ENCODE measurements at places on chromosomes 13 and 19.
A peak's percentile ranks its signal among the peaks of the same experiment; 100 is the strongest.

GRCh38 chr13:91355099-91355825, 7.8 kb downstream of the MIR17HG start:
- no peak for DNase-seq

DNA sequence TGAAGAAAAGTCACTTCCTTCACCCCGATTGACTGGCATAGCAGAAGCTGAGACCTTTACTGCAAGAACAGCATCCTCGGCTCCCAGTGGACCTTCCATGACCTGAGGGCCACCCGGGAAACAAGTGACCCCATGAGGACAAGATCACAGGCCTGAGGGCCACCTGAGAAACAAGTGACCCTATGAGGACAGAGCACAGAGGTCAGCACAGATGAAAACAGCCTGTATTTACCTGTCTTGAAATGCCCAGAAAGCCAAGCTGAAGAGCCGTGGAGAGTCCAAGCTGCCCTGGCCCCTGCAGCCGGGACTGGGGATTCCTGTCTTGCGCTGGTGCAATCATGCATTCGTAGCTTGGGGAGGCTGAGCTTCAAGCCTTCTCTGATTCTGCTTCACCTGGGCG, 114.2 kb upstream of the SPACA7 start:
- DNase-seq = no peak

DNA sequence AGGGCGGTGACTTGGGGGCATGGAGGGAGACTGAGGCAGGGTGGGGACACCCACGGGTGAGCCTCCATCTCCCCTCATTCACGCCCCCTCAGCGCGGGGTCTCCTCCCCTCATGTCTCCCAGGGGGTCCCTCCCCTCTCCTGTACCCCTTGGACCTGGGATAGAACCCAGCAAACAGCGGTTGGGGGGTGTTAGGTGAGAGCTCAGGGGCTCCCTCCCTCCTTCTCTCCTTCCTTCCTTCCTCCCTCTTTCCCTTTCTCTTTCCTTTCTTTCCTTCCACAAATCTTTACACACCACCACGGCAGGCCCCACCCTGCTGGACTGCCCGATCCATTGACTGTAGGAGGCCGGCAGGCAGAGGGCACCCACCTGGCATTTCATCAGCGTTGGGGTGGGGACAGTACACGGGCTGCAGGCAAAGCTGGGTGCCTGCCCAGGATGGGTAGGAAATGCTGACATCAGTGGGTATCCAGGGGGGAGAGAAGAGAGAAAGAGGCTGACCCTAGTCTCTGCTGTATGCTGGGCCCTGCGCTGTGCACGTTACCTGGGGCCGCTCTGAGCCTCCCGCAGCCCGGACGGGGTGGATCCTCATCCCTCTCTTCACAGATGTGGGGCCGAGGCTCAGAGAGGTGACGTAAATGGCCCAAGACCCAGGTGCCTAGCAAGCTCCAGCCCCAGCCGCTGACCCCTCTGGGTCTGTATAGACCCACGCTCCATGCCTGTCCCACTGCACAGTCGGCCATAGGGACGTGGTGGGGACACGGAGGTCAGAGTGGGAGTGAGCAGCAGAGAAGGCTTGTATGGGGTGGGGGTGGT, 3.5 kb downstream of the SSC5D start:
- DNase-seq = no peak

DNA sequence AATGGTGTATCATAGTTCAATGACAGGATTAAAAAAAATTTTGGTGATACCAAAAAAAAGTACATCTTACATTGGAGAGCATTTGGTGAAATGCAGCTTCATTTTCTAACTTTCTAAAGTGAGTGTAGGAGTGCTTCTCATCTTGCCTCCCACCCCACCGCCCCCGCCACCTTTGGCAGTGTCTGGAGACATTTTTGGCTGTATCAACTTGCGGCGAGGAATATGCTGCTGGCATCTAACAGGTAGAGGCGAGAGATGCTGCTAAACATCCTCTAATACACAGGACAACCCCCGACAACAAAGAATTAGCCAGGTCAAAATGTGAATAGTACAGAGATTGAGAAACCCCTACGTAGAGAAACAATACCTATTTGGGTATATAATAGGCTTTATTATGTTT, 1.7 kb downstream of the DLEU7 start:
- no peak for DNase-seq

DNA sequence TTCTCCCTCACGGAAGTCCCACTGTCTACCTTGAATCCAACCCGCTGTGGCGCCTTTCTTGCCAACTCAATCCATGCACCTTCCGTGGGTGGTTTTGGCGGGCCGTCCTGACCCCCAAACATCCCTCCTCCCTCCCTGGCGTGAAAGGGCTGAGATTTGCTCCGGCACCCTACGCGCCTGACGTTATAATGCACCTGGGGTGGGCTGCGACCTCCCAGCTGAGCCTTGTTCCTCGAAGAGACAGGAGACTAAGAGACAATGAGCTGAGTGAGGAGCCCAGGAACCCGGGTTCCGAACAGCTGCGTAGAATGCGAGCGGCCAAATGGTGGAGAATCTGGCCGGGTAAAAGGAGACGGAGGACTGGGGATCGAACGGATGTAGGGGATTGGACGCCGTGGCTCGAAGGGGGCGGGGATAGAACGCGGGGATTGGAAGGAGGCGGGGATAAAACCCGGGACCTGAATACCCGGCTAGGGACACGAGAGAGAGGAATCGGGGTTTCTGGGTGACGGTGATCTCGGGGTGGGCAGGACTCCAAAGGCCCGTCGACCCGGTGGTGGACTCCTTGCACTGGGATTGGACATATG, at the start of gene CPT1C:
Gene CPT1C, plus strand, starts transcription at position 461 of the 587 bp plus-strand sequence. CDS start 1,137 bp downstream, outside the sequence.
- peak; percentile 81 for DNase-seq

GRCh38 chr19:30420881-30421280, 48.7 kb downstream of the ZNF536 start:
- no peak for DNase-seq

- no peak for DNase-seq
Observed at GRCh38 chr19:17113127-17113785, 37.7 kb downstream of the MYO9B start.

- no peak for DNase-seq
Observed at GRCh38 chr19:2129022-2129421, 22.3 kb downstream of the AP3D1 start.

- no peak for DNase-seq
Observed at GRCh38 chr13:113860051-113860664, 3.7 kb downstream of the GAS6 start.

DNA sequence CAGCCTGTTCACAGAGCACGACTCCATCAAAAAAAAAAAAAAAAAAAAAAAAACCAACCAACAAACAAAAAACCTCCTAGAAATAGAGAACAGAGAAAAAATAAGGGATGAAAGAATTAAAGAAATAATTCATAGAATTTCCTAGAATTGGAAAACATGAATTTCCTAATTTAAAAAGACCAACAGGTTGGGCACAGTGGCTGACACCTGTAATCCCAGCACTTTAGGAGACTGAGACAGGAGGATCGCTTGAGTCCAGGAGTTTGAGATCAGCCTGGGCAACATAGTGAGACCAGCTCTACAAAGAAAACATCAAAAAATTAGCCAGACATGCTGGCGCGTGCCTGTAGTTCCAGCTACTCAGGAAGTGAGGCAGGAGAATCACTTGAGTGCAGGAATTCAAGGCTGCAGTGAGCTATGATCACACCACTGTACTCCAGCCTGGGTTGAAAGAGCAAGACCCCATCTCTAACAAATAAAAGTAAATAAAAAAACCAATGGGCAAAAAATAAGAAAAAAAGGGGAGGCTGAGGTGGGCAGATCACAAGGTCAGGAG, 6.5 kb downstream of the SPART start:
- DNase-seq = no peak

DNA sequence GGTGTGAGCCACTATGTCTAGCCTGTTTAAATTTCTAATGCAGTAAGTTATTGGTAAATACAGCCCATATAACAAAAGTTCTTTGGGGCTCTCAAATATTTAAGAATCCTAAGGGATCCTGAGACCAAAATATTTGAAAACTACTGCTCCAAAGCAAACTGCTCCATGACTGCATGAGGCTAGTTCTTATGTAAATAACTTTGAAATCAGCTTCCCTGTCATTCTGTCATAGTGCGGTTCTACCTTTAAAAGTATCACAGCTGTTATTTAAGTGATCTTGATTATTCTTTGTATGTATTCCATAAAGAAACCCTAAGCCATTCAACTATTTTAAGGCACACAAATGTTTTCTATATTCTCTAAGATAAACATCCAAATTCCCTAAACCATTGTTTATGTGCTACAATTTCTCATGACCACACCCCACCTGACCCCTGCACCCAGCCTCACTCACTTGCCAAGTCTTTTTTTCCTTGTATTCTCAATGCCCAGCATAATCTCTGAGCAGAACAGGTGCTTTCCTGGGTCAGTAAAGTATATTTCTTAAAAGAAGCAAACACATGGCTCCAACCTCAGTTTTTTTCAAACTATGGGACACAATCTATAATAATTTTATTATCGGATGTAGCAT, 146.6 kb downstream of the RNF17 start:
- no peak for DNase-seq

- DNase-seq = peak; percentile 23
Observed at GRCh38 chr13:95834134-95834765, 157.3 kb downstream of the DNAJC3 start.

DNA sequence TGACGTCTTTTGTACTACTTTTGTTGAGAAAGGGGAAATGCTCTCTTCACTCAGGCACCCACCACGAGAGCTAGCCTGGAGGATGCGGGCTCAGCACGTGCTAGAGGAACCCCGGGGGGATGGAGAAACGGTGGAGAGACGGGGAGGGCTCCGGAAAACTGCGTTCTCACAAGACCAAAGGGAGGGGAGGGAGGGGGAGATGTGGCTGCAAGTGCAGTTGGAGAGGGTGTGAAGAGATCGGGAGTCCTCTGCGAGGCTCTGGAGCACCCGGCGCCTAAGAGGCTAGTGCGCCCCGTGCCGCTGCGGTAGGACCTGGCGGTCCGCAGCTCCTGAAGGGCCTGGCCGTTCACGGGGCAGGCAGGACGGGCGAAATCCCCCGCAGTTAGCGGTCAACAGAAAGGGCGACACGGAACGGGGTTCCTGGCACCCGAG, 43.4 kb upstream of the XPO4 start:
- no peak for DNase-seq
